Stimulated activated CD8-positive, alpha-beta memory T cell treated with anti-CD3 and anti-CD28 coated beads, Interleukin-15, amount 100 ng/mL, for 48 hours (primary cell): ENCODE measurements at places on chromosomes 4 and X.

GRCh38 chrX:16855363-16856075 is 14.6 kb downstream of the RBBP7 start:
- no peak for DNase-seq

DNA sequence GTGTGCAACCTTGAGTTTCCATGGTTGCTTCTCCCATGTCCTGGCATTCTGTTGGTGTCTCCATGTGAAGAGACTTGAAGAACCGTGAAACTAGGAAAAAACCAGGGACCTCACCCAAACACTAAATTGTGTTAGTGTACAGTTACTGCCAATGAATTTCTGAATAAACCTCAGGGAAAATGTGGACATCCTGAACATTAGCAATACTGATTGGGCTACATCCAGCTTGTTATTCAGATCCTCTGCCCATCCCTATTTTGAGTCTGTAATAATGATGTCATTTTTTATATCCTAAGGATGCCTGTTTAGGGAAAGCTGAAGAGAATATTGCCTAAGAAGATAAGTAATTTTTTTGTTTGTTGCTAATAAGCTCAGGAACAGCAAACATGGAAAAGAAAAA is 262.7 kb downstream of the TMA16 start:
- DNase-seq: no peak

- DNase-seq: no peak
Measured at GRCh38 chrX:28058901-28059300, 77.7 kb upstream of the DCAF8L1 start.

DNA sequence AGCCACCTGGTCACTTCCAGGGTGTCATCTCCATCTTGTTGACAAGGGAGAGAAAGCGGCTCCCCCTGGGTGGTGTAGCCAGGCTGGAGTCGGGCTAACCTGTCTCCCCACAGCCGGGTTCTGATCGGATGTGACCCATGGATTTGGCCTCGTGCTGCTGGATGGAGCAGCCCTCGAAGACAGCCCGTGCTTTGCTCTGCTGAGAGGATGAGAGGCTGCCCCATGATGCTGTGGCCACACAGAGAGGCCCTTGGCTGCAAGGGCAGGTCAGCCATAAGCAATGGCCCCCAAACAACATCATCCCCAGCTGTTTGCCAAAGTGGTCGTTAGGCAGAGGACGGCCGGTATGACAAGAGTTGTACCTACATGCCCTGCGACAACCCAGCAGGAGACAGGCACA is 106.6 kb downstream of the HMX1 start:
- DNase-seq: no peak

- no peak for DNase-seq
Measured at GRCh38 chr4:53477636-53478035, 100.2 kb downstream of the FIP1L1 start.

GRCh38 chr4:184096561-184097240 is 121.0 kb downstream of the ENPP6 start:
- no peak for DNase-seq

- DNase-seq: no peak
Measured at GRCh38 chrX:74232859-74233258, 71.1 kb upstream of the ZCCHC13 start.

GRCh38 chr4:137278431-137278830 is 253.9 kb downstream of the PCDH18 start:
- DNase-seq: no peak

GRCh38 chr4:54574500-54574899 is 83.3 kb upstream of the KIT start:
- no peak for DNase-seq

- DNase-seq: no peak
Measured at GRCh38 chr4:105373324-105373723, 100.5 kb downstream of the PPA2 start.

DNA sequence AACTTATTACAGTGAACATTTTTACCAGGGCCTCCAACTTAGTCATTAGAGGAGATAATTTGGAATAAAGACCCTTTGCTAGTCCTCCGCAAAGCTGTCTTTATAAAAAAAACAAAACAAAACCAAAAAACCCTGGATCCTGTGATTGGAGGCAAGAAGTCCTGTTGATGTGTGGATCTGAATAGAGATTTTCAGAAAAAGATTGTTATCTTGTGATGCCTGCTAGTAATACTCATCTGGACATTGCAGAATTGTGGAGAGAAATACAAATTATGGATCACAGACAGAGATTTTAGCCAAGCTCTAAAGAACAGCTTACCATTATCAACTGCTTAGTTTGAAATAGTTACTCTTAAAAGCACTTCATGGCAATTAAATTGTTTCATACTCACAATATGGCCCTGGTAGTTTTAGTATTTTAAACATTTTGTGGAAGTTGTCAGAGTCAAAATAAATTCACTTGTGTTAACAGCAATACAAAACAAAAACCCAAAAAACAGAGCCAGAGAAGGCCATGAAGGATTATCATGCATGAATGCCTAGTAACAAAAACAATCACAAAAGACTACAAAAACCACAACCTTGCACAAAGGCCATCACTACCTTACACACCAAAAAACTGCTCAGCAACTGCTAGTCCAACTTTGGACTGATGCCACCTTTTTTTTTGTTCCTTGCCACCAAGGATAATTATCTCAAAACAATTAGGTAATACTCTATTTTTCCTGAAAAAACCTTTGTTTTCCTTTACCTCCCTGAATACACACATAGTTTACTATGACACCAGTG is 514.5 kb upstream of the SLIT2 start:
- no peak for DNase-seq

- DNase-seq: peak; percentile 8
Measured at GRCh38 chrX:155966876-155967275, 30.6 kb upstream of the IL9R start.

GRCh38 chr4:80072228-80072743 is 743 bp downstream of the ANTXR2 start:
- no peak for DNase-seq

DNA sequence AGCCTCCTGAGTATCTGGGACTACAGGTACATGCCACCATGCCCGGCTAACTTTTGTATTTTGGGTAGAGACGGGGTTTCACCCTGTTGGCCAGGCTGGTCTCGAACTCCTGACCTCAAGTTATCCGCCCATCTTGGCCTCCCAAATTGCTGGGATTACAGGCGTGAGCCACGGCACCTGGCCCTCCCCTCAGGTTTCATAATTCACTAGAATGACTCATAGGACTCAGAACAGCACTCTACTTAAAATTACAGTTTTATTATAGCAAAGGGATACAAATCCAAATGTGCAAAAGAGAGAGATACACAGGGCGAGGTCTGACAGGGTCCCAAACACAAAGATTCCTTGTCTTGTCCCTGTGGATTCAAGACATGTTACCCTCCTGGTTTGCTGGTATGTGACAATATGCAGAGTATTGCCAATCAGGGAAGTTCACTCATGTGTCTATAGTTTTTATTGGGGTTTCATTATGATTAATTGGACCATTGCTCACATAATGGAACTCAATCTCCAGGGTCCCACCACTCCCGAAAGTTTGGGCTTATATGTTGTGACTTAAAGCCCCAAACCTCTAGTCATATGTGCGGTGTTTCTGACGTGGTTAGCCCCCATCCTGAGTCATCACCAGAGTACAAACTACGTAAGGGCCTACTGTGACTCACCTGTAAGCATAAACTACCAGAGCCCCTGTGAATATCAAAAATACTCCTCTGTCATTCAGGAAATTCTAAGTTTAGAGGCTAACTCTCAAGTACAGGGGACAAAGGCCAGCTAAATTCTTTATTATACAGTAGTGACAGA is 5.2 kb downstream of the YIPF6 start:
- DNase-seq: peak; percentile 55

DNA sequence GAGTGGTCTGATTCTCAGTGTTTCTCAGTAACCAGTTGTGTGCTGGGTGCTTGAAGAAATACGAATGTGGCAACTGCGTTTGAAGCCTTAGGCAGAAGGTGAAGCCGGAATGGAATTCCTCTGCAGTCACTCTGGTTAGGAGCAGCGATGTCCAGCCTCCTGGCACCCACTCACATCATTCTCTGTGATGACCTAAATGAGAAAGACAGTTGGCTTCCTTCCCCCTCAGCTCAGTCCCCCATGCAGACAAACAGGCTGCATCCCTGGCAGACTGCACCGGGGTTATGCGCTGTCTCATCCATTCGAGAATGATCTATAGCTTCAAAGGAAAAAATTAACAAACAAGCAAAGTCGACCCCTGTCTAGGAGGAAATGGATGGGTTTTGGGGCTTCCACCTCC is 170.1 kb upstream of the SCML1 start:
- DNase-seq: no peak

GRCh38 chr4:70706516-70706915 is 15.2 kb upstream of the RUFY3 start:
- no peak for DNase-seq

DNA sequence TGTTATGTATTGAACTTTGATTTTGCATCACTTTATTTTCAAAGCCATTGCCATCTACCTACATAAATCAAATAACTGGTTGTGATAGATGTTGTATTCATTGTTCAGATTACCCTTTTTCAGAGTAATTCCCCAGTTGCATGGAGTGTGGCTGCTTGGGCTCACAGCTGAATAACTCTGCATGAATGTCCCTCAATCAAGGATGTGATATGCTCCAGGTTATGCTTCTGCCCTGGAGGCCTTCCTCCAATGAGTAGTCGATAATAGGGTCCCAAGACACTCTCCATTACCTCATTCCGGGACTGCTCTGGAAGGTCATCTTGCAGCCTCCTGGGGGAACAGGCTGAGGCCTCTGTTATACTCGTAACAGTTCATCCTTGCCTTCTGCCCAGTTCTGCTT is 251.8 kb downstream of the ADGRL3 start:
- DNase-seq: no peak

DNA sequence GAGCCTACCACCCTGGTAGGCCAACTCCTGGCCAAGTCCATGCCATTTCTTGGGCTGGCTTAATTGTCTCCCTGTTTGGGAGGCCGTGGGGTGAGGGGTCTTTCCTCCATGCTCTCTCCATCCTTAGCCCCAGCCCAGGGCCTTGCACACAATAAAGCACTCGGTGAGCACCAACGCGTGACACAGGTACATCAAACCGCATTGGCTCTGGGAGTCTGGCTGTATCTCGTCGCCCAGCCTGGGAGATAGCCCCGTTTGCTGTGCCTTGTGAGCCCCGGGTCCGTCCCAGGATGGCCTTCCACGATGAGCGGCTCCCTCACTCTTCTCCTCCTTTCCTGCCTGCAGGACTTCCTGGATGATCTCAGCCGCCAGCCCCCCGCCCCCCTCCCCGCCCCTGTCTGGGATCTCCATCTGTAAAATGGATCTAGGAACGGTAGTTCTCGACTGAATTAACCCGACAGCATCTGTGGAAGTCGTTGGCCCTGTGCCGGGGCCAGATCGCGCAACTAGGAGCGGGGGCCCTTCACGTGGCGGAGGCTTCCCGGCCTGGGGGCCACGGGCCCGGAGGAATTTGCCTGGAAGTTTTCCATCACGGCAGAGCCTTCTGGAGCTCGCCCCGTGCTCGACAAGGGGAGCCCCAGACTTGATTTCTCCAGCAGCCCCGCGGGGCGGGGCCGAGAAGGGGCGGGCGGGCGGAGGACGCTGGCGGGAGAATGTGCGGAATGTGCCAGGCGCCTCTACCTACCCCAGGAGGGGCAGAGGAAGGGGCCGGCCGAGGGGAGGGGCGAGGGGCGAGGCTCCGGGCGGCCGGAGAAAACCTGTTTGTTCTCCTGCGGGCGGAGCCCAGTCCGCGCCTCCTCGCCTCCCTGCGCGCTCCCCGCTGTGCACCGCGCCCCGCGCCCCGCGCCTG is at the start of gene ZNF185:
Gene ZNF185 (plus strand): TSS at position 846 of the 910 bp plus-strand sequence. CDS start 16,423 bp downstream, outside the sequence.
- DNase-seq: no peak

DNA sequence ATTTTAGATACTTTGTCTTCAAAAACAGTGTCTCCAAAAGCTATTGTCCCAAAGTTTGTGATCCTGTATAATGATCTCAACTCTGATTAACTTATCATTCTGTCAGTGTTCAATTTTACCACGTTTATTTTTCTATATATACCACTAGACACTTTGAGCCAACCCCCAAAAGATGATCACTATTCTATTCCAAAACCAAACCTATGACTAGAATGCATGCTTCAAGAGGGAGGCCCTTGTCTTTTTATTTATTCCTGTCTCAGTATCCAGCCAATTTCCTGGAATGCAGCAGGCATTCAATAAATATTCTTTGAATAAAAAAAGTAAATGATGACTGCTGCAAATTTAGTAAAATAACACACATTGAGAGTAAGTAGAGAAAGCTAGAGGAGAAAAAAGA is 275.6 kb downstream of the LDB2 start:
- no peak for DNase-seq

GRCh38 chr4:3476341-3476747 is 13.2 kb downstream of the DOK7 start:
- DNase-seq: no peak

- DNase-seq: no peak
Measured at GRCh38 chr4:100062921-100063320, 112.8 kb upstream of the H2AZ1 start.

DNA sequence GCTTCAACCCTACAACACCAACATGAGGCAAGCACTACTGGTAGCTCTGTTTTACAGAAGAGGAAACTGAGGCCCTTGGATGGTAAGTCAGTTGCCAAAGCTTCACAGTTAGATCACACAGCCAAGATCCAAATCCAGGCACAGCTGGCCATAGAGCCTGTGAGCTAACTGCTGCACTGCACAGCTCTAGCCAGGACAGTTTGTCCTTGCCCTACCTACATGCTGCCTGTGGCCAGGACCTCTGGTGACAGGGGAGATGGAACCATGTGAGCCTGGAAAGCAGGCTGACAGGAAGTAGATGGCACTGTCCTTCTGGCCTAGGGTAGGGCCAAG is 257.8 kb downstream of the FBXW7 start:
- DNase-seq: no peak

- DNase-seq: no peak
Measured at GRCh38 chr4:111512081-111512783, 633.0 kb upstream of the FAM241A start.

- no peak for DNase-seq
Measured at GRCh38 chr4:38181286-38181685, 221.1 kb downstream of the PTTG2 start.

GRCh38 chr4:115334736-115335411 is 221.5 kb upstream of the NDST4 start:
- no peak for DNase-seq

DNA sequence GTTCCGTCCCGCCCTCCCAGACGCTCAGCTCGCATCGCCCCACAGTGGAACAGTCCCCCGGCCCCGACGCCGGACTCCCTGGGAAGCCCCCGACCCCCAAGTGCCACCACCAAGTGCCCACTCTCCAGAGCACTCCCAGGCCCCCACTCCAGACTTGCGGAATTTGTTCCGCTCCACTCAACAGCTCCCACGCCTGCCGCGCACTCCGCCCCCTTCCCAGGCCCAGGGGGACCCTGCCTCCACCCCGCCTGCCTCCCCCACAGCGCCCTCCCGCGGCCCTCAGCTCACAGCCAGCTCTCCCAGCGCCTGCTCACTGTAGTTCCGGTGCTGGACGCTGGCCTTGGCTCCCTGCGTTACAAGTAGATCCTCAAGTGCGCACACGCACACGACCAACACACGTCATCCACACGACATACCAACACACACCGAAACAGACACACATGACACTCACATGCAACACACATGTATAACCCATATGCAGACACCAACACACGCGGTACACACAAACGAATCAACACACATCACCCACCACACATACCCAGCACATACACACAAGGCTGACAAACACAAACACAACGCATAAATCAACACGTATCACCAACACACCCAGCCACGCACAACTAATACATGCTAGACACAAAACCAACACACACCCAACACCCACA is 8.0 kb downstream of the MSX1 start:
- DNase-seq: no peak

- no peak for DNase-seq
Measured at GRCh38 chr4:1195891-1196401, 23.6 kb upstream of the SPON2 start.

GRCh38 chrX:115029869-115030570 is 12.6 kb upstream of the IL13RA2 start:
- no peak for DNase-seq
